Caudate nucleus (tissue), 63 donors: ENCODE measurements at places on chromosomes 3 and 15.

DNA sequence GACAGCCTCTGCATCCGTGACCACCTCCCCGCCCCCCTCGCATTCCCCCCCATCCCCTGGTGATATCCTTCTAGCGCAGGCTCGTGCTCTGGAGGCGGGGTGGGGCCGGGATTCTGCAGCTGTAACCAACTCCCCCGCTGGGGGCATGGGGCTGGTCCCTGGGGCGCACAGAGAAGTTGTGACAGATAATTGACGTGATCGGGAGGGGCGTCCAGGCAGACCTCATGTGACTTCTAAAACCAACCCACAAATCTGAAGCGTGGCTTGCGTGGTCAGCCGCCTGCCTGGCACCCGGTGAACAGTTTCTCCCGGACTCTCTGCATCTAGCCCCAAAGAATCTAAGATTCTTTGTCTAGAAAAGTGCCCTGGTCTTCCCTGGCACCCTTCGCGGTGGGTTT, 100.6 kb upstream of the IGF1R start:
- DNase-seq = no peak

GRCh38 chr15:100909989-100910955, 8.9 kb upstream of the LRRK1 start:
- no peak for DNase-seq

GRCh38 chr3:7897655-7898054, 604.0 kb upstream of the LMCD1 start:
- DNase-seq = no peak

- no peak for DNase-seq
Observed at GRCh38 chr3:162743091-162743490, 1246.5 kb downstream of the OTOL1 start.

DNA sequence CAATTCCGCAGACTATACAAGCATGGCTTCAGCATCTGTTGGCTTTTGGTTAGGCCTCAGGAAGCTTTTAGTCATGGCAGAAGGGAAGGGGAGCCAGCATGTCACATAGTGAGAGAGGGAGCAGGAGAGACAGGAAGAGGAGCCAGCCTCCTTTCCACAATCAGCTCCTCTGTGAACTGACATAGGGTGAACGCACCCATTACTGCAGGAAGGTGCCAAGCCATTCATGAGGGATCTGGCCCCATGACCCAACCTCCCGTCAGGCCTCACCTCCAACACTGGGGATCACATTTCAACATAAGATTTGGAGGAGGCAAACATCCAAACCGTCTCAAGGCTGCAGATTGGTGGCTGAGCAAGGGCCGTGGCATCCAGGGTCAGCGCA, 106.3 kb downstream of the LRRK1 start:
- DNase-seq = no peak

GRCh38 chr15:43105077-43105736, 631 bp downstream of the UBR1 start:
- DNase-seq = no peak

DNA sequence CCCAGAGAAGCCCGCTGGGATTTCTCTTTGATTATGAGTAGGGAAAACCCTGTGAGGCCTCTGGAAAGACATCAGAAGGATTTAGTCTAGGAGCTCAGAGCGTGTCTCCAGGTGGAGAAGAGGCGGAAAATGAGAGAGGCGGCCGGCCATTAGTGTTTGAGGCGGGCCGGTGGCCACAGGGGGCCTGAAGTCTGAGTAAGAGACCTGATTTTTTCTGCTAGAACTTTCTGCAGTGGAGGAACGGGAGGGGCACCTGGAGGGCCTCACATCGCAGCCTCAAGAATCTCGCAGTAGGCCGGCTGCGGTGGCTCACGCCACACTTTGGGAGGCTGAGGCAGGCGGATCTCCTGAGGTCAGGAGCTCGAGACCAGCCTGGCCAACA, 28.5 kb downstream of the KLHDC8B start:
- no peak for DNase-seq

- no peak for DNase-seq
Observed at GRCh38 chr3:159787178-159787574, 201.5 kb upstream of the IL12A start.

- DNase-seq = no peak
Observed at GRCh38 chr15:74988007-74988800, 7.2 kb upstream of the SCAMP5 start.

DNA sequence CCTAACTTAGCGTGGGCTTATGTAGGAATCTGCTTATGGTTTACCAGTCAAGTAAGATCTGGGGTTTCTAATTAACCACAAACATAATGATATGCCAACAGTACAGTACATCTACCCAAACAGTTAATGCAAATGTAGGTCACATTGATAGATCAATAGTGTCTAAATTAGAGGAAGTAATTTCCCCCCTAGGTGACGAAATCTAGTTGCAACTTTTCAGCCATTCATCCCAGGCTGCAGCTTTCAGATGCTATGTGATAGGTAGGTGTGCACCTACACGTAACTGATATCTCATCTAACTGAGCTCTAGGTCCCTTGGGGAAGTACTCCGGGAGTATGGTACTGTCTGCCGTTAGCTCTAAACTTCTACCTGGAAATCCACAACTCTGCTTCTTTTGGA, 57.2 kb downstream of the CRTC3 start:
- no peak for DNase-seq

DNA sequence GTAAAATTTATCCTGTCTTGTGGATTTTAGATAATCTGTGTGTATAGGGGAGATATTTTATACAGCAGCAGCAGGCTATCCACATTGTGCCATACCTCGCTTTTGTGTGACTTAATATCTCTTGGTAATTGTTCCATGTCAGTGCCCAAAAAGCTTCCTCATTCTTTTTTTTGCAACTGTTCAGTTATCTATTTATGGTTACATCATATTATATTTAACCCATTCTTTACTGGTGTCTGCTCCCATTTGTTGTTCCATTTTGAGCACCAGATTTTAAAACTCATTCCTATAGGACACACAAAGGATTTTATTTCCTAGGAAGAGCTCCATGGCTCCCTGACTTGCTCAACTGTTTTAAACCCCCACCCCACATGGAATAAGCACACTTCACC, 86.3 kb upstream of the RASGRP1 start:
- DNase-seq = no peak

DNA sequence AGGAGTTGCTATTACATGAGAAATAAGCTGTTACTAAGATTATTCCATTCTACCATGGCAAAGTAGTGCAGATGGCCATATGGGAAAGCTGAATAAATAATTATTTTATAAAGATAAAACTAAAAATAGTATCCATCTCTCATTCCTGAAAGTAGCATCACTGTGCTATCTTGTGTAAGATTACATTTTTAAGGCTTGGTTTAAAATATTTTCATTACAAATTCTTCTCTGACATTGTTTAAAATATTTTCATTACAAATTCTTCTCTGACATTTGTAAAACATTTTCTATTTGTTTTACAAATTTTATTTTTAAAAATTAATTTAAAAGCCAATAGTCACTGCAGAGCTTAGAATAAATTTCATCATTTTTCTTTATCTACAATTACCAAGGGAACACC, 665.5 kb upstream of the NAALADL2 start:
- no peak for DNase-seq

- DNase-seq = no peak
Observed at GRCh38 chr15:98167722-98168268, 207.3 kb downstream of the ARRDC4 start.

- no peak for DNase-seq
Observed at GRCh38 chr3:140167600-140168281, 232.8 kb downstream of the CLSTN2 start.

DNA sequence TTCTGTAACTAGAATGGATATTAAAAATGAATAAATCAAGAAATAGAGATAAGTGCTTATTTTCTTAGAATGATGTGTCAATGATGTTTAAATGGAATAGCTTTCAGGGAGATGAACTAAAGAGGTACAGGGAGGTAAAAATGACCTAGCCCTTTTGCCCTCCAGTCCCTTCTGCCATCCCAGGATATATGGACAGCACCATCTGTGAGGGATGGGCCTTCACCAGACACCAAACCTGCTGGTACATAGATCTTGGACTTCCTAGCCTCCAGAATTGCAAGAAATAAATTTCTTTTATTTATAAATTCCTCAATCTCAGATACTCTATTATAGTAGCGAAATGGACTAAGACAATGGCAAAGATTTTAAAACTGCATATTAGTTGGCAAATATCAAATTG, 352.0 kb upstream of the THBS1 start:
- no peak for DNase-seq

DNA sequence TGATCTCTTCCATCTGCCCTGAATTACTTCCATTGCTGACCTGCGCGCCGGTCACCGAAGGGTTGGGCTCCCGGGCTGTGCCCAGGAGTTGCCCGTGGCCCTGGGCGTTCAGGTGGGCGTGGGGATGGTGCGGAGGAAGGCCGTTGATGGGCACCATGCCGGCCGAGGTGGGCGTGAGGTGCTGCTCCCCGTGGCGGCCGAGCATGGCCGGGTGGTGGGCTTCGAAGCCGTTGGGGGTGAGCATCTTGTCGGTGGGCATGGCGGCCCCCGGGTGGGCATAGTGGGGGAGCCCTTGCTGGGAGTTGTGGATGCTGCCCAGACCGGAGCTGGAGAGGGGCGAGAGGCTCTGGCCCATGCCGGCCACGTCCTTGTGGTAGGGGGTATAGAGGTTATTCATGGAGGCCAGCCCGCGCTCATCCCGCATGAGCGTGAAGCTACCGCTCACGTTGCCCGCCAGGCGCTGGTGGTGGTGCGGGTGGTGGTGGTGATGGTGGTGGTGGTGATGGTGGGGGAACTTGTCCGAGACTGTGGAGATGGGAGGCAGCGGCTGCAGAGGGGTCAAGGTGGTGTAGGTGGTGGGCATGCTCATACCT, 1.0 kb downstream of the ONECUT1 start:
- DNase-seq = no peak

DNA sequence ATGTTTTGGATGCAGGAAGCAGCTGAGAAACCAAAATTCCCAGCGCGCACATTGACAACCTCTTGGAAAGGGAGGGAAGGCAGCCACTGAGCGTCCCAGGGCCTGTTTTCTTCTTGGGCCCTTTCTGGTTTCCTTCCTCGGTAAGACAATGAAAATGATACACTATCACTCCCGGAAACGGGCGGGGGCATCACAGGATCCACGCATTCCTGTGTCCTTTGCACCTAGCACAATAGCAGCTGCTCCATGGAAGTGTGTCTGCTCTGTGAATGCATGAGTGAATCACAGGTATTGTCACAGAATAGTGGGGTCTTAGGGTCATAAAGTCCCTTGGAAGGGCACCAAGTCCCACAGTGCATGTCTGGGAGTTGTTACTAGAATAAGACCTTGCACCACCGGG, 6.3 kb upstream of the ITPKA start:
- DNase-seq = no peak
